ENCODE measurements at places on chromosomes 2 and 18. TPM values are rescaled to one million over a fixed set of nuclear protein-coding genes. Genes with fewer than 3 reads are reported as not detected.

CRYBA2 gene
- not detected for total RNA-seq

SPP2 gene
- total RNA-seq = not detected

TPRKB gene
- 53.9 TPM for total RNA-seq

RAB17 gene
- total RNA-seq = 1.6 TPM

TEKT4 gene
- total RNA-seq = not detected

MYO1B gene
- 45.4 TPM for total RNA-seq

CD8A gene
- not detected for total RNA-seq

FAM117B gene
- 1.8 TPM for total RNA-seq

GKN1 gene
- total RNA-seq = not detected

TMEM182 gene
- total RNA-seq = 0.95 TPM

EVA1A gene
- total RNA-seq = 149 TPM

FNDC4 gene
- 47.0 TPM for total RNA-seq

REG1B gene
- not detected for total RNA-seq

RTP5 gene
- total RNA-seq = not detected

TMEM18 gene
- total RNA-seq = 10.2 TPM

STPG4 gene
- total RNA-seq = 0.11 TPM

DAW1 gene
- total RNA-seq = 16.6 TPM

MC2R gene
- total RNA-seq = not detected

CFAP53 gene
- total RNA-seq = 0.18 TPM

UPP2 gene
- total RNA-seq = not detected

C1GALT1C1L gene
- total RNA-seq = 0.20 TPM

TP53I3 gene
- total RNA-seq = 75.2 TPM

NOSTRIN gene
- total RNA-seq = 0.07 TPM

DGKD gene
- total RNA-seq = 9.1 TPM

NEDD4L gene
- 21.1 TPM for total RNA-seq

PRKAG3 gene
- not detected for total RNA-seq

LYG2 gene
- not detected for total RNA-seq

ZNF521 gene
- 55.6 TPM for total RNA-seq

ADRA2B gene
- not detected for total RNA-seq

FEV gene
- not detected for total RNA-seq

FSHR gene
- total RNA-seq = not detected

Measured in pulmonary artery endothelial cell (primary cell).